Stimulated activated CD8-positive, alpha-beta memory T cell treated with anti-CD3 and anti-CD28 coated beads, Interleukin-4, amount 100 ng/mL, for 1 hour (primary cell): ENCODE measurements at places on chromosomes 2 and 18.

DNA sequence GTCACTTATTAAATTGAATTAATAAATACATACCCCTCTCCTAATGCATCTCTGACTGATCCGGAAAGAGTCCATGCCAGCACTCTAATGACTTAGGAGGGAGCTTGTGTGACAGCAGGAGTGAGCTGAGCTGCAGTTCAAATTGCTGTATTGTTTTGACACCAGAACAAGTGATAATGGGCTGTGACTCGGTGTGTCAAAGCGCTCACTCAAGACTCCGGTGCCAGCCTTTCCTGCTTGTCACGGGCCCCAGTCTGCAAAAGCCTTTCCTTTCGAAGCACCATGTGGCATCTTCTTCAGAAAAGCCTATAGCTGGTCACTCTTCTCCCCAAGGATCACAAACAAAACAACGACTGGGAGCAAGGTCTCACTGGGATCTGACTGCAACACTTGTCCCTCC is 43.3 kb downstream of the SATB2 start:
- no peak for DNase-seq

GRCh38 chr2:60958361-60958760 is 59.2 kb upstream of the PEX13 start:
- no peak for DNase-seq

DNA sequence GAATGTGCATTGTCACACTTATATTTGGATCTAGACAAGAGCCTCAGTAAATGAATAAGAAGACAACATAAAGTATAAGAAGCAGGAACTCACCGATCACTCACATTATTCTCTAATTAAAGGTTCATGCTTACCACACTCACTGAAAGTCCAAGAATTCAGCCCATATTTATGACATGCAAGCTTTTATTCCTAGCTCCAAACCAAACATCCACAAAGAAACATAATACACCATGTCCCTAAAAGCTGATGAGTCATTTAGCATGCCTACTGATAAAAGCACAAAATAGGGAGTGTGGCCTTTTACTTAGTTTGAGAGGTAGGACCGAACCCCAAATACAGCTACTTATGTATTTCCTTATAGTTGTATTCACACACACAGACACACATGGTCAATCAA is 1094.6 kb upstream of the CDH2 start:
- DNase-seq, result no peak

- DNase-seq, result no peak
These were observed 113.3 kb downstream of the KIAA1328 start for GRCh38 chr18:36942264-36942663.

DNA sequence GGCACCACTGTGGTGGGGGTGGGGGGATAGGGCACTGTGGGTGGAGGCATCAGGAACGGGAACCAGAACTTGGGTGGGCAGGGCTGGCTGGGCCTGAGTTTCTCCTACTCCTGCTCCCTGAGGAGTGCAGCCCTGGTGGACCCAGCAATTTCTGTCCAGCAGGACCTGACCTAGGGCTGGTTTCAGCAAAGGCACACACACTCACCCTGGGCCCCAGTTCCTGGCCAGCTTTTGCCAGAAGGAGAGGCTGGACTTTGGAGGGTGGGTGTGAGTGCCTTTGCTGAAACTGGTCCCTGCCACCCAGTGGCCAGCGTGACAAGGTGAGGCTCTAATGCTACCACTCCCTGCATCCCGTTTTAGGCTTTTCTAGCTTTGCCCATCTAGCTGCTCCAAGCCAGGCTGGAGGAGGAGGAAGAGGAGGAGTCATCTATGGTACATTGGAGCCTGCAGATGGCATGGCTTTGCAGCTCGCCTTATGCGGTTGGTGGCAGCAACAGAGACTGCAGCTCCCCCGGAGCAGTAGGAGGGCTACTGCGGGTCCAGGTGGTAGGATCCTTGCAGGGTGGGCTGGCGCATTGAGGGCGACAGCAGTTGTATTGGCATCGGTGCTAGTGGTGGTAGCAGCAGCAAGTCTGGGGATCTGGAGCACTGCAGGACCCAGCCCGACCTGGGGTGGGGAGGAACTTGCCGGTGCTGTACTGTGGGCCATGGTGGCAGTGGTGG is 40.4 kb upstream of the IMP4 start:
- DNase-seq, result no peak

GRCh38 chr18:9513971-9514512 is 38.7 kb downstream of the RALBP1 start:
- no peak for DNase-seq

GRCh38 chr18:63025251-63026090 is 294.1 kb downstream of the BCL2 start:
- DNase-seq, result no peak

DNA sequence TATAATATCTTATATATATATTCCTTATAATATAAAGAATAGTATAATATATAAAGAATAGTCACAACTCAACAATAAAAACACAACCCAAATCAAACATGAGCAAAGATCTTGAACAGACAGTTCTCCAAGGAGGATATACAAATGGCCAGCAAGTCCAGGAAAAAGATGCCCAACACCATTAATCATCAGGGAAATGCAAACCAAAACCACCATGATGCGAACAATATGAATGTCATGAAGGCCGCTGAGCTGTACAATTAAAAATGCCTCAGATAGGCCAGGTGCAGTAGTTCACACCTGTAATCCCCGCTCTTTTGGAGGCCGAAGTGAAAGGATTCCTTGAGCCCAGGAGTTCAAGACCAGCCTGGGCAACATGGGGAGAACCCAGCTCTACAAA is 58.9 kb downstream of the SLC35F5 start:
- no peak for DNase-seq

- DNase-seq, result no peak
These were observed 249.3 kb downstream of the PARD3B start for GRCh38 chr2:204794624-204795023.

DNA sequence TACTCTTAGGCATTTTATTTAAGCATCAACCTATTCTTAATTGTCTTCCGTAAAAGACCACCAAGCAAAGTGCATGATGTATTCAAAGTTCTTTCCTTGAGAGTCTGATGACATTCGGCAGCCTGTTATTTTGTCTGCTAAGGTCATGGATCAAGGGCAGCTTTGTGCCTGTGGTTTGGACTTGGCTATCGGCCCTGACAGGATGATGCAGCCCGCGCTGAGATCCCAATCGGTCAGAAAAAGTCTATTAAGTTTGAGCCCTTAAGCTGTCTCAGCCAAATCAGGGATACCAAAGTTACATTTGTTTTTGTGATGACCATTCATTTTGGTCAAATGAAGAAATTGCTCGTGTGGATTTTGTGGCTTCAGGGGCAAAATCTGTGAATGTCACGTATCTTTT is 718.9 kb upstream of the FANCL start:
- DNase-seq, result no peak

- no peak for DNase-seq
These were observed at the start of gene DHRS9 for GRCh38 chr2:169069341-169069740. Gene DHRS9, plus strand, starts transcription at chr2:169069563. Its CDS starts 12,019 bp downstream, at chr2:169081582.

GRCh38 chr18:78731398-78732032 is 248.1 kb upstream of the SALL3 start:
- DNase-seq, result no peak

GRCh38 chr2:190961918-190962487 is 52.0 kb downstream of the STAT1 start:
- DNase-seq, result no peak

- no peak for DNase-seq
These were observed 48.6 kb downstream of the NRP2 start for GRCh38 chr2:205730701-205731582.

DNA sequence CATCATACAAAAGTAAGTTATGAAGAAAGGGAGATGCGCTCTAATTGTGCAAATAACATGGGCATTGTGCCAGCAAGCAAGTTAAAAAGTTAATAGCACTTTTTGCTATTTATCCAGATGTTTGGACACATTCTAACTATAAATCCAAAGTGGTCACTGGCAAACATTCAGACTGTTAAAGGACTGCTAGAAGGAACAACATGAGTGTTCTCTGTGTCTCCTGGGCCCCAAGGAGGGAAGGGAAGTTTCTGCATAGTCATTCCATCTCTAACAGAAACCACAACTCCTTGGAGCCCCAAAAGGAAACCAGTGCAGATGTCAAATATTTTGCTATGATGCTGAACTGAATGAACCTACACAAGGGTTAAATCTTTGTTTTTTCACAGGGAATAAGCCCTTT is 213.3 kb upstream of the HNRNPA3 start:
- DNase-seq, result no peak

DNA sequence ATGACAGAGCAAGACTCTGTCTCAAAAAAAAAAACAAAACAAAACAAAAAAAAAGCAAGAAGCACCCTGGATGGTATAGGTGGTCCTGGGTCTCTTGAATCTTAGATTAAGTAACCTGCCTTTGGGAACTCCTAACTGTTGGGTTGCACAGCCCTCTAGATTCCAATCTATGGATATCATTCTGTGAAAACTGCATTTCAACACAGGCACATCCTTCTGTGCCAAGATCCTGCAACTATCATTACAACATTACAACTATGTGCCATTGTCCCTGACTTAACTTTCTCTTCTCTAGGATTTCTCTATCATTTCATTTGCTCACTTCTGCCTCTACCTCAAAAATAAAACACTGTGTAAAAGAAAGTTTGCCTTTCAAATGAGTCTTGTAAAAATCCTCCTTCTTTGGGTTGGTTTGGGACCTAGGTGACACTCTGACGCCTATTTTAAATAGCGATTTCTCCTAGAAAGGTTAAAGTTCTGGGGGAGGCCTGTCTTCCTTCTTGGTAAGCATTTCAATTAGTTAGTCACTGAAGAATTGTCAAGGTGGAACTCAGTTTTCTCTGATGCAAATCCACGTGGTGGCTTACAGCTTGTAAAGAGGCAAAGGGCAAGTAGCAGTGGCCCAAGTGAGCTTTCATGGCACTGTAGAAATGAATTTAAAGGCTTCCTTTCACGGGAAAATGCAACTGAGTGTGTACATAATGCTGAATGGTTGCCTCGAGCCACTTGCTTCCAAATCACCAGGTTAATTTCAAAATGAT is 9.2 kb downstream of the LGALSL start:
- no peak for DNase-seq

DNA sequence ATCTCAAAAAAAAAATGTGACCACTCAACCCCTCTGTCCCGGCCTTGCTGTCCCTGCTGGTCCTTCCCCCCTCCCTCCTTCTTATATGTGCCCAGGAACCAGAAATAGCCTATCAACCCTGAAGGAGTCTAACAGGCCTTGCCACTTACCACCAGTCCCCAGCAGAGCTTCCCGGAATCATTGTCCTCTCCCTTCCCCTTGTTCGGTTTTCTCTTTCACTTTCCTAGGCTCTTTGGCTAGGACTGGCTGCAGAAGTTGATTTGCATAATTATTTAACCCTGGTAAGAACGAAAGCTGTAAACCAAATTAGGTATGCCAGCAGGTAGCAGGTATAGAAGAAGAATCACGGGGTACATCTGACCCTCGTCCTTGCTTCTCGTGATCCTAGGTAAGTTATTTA is 72.6 kb upstream of the ZNF532 start:
- DNase-seq, result no peak

GRCh38 chr2:30127016-30127893 is 19.6 kb upstream of the YPEL5 start:
- no peak for DNase-seq
